ENCODE measurements at places on chromosomes 13 and 19.

GRCh38 chr19:28601723-28602440, 611.1 kb downstream of the UQCRFS1 start:
- no peak for DNase-seq

- DNase-seq: no peak
Measured at GRCh38 chr19:2533686-2534422, 57.9 kb downstream of the GADD45B start.

- DNase-seq: no peak
Measured at GRCh38 chr19:45293682-45294081, 29.0 kb downstream of the CKM start.

DNA sequence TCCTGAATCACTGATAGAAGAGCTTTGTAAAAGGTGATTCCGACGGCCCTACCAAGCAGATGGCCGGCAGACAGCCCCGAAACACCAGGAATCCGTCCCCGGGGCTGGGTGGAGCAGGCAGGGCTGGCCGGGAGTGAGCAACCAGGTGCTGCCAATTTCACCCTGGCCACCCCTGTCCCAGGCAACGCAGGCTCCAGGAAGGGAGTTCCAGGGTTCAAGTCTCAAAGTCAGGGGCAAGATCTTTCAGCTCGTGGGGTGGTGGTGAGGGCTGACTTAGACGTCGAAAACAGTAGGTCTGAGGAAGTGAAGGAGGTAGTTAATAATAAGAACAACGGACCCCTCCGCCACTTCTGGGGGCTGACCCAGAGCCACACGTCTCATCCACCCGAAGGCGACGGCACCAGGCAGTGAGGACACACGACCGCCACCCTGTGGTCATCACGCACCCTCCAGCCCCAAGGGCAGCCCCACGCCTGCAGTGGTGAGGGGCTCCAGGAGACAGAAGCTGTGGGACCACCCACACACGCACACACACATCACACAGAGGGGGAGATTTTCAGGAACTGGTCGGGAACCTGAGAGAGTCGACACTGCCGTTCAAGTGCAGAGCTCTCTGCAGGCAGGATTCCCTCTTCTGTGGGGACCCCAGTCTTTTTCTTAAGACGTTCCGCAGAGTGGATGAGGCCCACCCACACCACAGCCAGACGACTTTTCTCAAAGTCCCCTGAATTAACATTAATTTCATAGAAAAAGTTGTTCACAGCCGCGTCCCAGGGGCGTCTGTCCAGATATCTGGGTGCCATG, 67.2 kb downstream of the SPACA7 start:
- DNase-seq: no peak

DNA sequence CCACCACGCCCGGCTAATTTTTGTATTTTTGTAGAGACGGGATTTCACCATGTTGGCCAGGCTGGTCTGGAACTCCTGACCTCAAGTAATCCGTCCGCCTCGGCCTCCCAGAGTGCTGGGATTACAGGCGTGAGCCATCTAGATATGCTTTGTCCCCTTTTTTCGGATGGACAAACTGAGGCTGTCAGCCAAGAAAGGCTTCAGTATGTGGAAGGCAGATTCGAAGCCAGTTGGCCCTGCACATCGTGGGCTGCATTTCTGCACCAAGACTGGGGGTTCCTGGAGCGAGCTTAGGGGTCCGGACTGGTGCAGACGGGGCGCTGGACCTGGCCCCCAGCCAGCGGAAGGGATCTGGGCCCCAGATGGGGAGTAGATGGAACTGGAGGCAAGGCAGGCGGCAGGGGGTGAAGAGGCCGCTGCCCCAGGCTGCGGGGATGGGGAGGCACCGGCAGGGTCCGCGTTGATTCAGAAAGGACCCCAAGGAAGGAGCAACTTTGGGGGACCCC, 9.7 kb upstream of the JUND start:
- DNase-seq: no peak

DNA sequence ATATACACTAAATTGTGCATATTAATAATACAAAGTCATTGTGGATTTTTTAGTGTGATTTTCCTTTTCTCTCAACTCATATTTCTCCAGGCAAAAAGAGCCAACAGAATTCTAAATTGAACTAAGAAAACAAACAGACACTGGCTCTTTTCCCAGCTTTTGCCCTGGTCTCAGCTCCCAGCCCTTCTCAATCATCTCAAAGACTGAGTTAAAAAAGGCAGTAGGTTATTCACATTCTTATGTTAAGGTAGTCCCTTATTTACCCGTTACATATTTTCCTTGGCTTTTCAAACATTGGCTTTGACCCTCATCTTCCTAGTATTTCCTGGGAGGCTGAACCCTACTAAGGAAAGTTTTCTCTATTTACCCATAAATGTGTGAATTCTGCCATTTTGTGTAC, 753.6 kb downstream of the LIG4 start:
- DNase-seq: no peak

DNA sequence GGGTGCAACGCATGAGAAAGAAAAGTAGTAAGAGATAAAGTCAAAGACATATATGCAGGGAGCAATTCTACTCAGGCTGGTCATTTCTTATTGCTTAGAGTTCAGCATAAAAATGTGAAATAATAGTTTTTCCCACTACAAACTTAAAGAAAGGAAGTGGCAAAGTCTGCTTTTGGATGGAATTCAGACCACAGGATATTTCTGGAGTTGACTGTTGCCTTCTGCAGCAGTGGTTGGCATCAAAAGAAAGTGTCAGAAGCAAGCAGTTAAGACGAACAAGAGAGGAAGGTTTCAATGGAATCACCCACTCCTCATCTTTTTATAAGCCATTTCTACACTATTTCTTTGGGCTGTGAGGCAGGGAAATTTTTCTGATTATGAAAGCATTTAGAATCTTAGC, 36.2 kb upstream of the TRPC4 start:
- DNase-seq: no peak

DNA sequence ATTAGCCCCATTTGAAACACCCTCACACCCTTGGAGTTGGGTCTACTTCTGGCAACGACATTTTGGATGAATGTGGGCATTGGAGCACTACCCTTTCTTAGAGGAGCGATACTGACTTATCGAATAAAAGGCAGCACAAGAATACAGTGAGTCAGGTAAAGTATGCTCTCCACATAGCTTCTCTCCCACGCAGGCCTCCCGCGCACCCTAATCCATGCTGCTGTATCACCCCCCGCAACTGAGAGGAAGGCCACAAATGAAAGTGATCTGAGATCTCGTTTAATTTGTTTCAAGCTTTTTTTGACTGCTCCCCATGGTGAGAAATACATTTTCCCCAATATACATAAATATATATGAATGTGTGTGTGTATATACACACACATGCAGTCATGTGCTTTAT, 25.4 kb upstream of the AKAP11 start:
- DNase-seq: no peak

- no peak for DNase-seq
Measured at GRCh38 chr19:18475004-18475453, 37.1 kb upstream of the ISYNA1 start.

DNA sequence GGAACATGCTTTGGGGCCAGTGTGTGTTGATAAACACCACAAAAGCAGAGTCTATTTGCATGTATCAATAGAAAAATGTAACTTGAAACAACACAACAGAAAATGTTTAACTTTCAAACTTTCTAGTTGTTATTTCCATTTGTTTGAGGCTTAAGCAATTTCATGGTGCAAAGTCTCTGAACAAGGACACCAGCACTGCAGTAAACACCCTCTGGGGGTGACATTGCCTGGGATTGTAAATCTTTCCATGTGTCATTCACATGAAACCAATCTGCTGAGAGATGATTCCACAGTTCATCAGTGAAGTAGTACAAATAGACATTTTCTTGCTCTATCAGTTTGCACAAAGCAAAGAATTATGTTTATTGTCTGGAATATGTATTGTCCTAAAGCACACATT, 124.5 kb downstream of the ITGBL1 start:
- no peak for DNase-seq

- no peak for DNase-seq
Measured at GRCh38 chr13:53043398-53043797, 14.8 kb downstream of the OLFM4 start.

DNA sequence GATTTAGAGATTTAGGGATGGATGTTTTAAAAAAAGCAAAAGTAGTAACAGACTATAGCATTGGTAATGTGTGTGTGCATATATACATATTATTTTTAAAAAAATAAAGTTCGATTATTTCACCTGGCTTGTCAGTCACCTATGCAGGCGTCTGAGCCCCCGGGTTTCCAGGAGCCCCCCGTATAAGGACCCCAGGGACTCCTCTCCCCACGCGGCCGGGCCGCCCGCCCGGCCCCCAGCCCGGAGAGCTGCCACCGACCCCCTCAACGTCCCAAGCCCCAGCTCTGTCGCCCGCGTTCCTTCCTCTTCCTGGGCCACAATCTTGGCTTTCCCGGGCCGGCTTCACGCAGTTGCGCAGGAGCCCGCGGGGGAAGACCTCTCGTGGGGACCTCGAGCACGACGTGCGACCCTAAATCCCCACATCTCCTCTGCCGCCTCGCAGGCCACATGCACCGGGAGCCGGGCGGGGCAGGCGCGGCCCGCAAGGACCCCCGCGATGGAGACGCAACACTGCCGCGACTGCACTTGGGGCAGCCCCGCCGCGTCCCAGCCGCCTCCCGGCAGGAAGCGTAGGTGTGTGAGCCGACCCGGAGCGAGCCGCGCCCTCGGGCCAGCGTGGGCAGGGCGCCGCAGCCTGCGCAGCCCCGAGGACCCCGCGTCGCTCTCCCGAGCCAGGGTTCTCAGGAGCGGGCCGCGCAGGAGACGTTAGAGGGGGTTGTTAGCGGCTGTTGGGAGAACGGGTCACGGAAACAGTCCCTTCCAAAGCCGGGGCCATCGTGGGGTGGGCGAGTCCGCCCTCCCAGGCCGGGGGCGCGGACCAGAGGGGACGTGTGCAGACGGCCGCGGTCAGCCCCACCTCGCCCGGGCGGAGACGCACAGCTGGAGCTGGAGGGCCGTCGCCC, 840 bp upstream of the CCNA1 start:
- peak; percentile 63 for DNase-seq

DNA sequence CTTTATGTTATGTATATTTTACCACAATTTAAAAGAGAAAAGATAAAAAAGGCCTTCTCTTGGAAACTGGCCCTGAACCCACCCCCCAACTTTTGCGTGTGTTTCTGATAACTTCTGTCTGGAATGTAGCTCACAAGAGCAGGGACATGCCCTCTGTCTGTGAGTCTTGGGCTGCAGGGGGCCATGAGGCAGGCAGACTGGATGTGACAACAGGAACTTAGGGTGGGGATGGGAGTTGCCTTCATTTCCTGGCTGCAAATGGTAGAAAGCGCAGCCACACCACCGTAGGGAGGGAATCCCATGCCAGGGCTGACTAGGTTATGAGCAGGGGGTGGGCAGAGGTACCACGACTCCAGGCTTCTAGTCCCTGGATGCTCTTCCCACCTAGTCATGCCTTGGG, 21.9 kb downstream of the CILP2 start:
- DNase-seq: no peak

GRCh38 chr19:29429021-29429420, 96.8 kb upstream of the VSTM2B start:
- DNase-seq: no peak

- no peak for DNase-seq
Measured at GRCh38 chr13:94705081-94706030, 7.0 kb downstream of the SOX21 start.

DNA sequence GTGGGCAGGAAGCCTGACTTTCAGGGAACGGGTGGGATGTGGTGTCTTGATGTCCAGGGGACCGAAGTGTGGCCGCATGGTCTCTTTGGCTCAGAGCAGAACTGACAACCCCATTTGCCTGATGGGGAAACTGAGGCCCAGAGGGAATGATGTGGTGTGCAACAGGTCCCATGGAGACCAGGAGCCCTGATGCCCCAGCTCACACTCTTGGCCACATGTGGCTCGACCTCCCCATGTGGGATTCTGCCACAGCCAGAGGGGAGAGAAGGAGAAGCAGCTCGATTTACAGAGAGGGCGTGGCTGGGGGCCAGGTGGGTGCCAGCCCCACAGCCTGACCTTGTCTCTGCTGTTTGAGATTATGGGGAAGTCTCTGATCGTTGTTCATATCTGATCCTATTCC, 128.1 kb downstream of the TEX29 start:
- DNase-seq: no peak

DNA sequence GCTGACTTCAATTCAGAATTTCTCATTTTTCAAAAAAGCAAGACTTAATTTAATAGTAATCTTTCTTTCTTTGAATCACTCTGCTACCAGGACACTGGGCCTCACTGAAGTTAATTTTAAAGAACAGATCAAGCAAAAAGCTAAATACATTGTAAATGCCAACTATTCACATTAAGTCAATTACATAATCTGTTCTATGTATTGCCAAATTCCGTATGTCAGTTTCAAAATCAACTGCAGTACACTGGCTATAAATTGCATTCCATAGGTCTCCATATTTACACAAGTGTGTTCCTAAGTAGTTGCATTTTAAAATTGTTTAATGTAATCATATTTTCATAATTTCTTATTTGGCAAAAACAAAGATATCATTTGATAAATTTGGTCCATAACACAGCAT, 10.1 kb downstream of the FOXO1 start:
- peak; percentile 57 for DNase-seq

DNA sequence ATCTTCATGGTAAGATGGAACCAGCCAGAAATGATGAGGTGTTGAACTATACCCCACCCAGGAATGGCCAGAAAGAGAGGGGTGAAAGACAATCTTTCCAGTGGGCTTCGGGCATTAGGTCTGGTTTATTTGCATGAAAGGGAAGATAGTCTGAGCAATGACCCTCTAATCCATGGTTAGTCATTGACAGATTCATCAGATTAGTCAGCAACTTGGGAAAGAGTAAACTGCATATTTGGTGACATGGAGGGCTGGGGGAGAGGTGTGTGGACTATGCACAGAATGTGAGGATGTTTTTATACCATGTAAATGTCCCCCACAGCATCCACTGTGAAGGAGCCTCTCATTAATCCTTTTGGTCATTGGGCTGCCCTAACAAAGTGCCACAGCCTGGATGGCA, 30.1 kb upstream of the USP12 start:
- no peak for DNase-seq

All from inflammatory macrophage treated with lipopolysaccharide for 1 hour (primary cell).